ENCODE measurements at places on chromosomes 3 and 15. TPM values are rescaled to one million over a fixed set of nuclear protein-coding genes. Genes with fewer than 3 reads are reported as not detected.

DNA sequence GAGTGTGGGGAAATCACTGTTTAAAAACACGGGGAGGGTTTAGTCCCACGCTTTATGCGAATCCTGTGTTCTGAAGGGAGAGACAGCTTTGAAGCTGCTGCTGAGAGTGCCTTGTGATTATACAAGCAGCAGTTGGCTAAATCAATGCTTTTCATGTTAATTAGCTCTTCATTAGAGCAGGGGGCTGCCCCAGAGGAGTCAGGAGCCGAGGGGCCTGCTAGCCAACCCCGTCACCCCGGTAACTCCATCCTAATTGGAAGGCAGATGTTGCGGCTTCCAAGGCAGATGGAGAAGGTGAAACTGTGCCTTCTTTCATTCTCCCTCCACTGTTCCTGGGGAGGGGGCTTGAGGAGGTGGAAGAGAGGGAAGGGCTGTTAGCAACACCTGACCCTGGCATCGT, 92.4 kb upstream of the ANKRD34C start:
- no peak for DNase-seq

GRCh38 chr15:90603893-90604292, 74.2 kb downstream of the CRTC3 start:
- DNase-seq: no peak

GRCh38 chr3:74423867-74424266, 190.6 kb downstream of the CNTN3 start:
- DNase-seq: no peak

The WDR72 gene
- 12.3 TPM for polyA plus RNA-seq

DNA sequence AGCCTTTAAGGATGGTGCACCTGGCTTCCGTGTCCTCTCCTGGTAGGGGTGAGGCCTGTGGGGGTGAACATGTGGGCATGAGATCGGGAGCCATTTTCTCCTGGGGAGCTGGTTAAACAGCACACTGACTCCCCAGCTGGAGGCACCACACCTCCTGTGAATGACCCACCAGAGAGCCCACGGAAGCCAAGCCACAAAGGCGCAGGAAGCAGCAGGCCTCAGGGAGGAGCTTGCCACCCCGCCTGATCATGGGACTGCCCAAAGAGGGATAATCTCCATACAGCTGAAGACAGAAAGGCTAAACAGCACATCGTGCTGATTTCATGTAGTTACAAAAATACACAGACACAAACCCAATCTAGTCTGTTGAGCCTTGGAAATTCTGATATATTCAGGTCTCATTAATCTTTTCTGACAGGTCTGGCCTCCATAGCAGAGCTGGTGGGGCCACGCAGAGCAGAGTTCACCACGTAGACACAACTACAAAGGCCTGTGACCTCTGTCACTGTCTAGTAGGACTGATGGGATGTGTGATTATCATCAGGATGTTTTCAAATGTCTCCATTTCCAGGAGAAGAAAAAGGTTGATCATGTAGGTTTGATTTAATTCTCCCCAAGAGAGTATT, 75.2 kb downstream of the DUT start:
- no peak for DNase-seq

DNA sequence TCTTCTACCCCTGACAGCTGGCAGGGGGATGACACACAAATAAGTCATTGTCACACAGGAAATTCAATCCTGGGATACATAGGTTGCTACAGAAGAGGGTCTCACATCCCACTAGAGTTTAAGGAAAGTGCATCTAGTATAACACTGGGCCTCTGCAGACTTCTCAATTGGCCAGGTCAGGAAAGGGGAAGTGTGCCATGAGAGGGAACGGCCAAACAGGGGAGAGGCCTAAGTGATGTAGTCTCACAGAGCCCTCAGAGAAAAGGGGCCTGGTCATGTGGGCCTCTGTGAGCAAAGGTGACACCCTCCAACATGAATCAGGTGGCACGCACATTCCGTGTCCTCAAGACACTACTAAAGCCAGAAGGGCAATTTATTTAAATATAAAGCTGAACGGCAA, 11.2 kb downstream of the ZXDC start:
- no peak for DNase-seq

The ROPN1B gene
- not detected for polyA plus RNA-seq

DNA sequence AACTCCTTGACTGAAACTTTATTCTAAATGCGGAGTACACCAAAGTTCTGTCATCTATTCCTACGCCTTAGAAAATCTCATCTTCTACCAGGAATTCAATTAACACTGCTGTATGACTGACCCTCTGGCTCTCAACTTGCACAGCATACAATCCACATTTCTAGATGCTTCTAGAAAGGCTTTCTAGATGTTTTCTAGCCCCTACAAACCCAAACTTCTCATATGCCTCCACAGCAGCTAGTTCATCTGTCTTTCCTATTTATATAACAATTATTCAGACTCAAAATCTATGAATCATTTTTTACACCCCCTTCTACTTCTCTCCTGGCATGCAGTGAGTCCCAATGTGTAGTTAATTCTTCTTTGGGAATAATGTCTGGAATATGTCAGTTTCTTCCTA, 13.2 kb downstream of the INO80 start:
- DNase-seq: no peak

GRCh38 chr15:83815506-83815905, 161.6 kb downstream of the ADAMTSL3 start:
- DNase-seq: no peak

The PDZRN3 gene
- polyA plus RNA-seq: not detected

The KLHL6 gene
- not detected for polyA plus RNA-seq

The ABHD10 gene
- polyA plus RNA-seq: 31.8 TPM

The LRRC34 gene
- not detected for polyA plus RNA-seq

GRCh38 chr3:73766599-73767381, 142.0 kb upstream of the PDZRN3 start:
- no peak for DNase-seq

Data from A549 (cell line).